Mucosa of gallbladder (tissue), 1 donor: ENCODE measurements at places on chromosomes 1 and 21. TPM values are rescaled to one million over a fixed set of nuclear protein-coding genes. Genes with fewer than 3 reads are reported as not detected.

DNA sequence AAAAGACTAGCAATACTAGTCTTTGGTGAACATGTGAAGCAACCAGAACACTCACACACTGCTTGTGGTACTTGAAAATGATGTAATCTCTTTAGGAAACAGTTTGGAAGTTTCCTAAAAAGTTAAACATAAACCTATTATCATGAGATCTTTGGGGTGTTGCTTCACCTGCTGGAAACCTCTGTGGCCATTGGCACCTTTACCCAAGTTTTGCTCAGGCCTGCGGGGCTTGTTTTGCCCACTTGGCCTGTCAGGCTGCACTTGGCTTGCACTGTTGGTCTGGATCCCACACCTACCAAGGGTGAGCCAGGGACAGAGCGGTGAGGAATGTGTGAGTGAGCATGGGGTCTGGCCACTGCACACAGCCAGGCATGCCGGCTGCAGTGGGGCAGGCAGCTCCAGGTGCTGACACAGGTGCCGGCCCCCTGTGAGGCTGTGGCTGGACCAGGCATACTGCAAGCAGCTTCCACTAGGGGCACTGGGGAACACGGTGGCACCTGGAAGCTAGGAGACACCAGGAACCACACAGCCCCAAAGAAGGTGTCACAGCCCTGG lies 14.4 kb upstream of the FNBP1L start:
- DNase-seq: no peak

GRCh38 chr1:232744847-232745246 lies 60.4 kb upstream of the MAP10 start:
- no peak for DNase-seq

DNA sequence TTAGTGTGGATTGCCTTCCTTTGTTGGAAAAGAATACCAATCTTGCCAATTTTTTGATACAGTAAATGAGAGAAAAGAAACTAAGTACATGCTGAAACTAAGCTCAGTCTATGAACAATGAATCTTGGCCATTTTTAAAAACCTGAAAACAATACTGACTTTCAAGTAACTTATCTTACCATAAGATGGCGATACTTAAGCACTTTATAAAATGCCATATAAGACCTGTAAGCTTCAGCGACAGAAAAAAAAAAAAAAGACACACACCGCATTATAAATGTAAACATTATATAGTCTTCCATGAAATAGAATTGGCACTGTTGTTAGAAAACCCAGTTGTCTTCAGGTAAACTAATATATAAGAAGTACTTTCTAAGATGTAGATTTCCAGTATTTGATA lies 3.0 kb downstream of the OLFM3 start:
- DNase-seq: no peak

- no peak for DNase-seq
Measured at GRCh38 chr1:183983371-183984105, 54.0 kb downstream of the COLGALT2 start.

GRCh38 chr1:21671915-21672314 lies 2.8 kb upstream of the RAP1GAP start:
- no peak for DNase-seq

GRCh38 chr1:52403566-52404115 lies 582 bp downstream of the ORC1 start:
- peak; percentile 10 for DNase-seq

- DNase-seq: no peak
Measured at GRCh38 chr1:197614916-197615692, 160.2 kb downstream of the DENND1B start.

GRCh38 chr1:115466433-115466832 lies 128.4 kb upstream of the NGF start:
- DNase-seq: peak; percentile 8

- DNase-seq: no peak
Measured at GRCh38 chr1:234926264-234926558, 202.4 kb downstream of the TOMM20 start.

GRCh38 chr1:244874974-244875579 lies 10.7 kb upstream of the HNRNPU start:
- no peak for DNase-seq

DNA sequence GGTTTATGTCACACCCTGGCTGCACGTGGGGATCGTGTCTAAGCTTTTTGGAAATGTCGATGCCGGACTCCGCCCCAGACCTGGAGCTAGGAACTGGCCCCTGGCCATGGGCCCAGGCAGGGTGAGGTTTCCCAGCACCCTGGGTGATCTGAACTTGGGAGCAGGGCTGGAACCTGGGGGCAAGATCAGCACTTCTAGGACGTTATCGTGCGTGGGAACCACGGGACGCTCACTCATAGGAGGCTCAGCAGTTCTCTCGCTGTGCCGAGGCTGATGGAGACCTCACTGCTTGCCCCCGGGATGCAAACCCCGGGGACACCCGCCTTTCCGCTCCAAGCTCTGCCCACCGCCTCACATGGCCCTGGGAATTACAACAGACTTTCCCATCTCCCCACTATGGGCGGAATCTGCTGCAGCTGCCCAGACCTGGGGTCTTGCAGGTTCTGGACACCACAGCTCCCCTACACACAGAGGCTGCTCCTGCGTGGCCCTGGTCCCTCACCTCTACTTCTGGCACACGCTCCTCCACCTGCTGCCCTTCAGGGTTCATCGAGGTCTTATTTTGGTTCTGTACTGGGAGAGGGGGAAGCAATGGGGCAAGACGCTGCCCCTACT lies 35.9 kb downstream of the COL18A1 start:
- DNase-seq: no peak

Gene ARHGAP30
- total RNA-seq: 16.2 TPM

Gene MORC3
- total RNA-seq: 31.7 TPM

Gene IQCC
- total RNA-seq: 3.5 TPM

Gene UBL4B
- not detected for total RNA-seq
